ENCODE measurements at places on chromosomes 3 and 15.

GRCh38 chr3:119517112-119517511 is 18.8 kb downstream of the TIMMDC1 start:
- DNase-seq = no peak

GRCh38 chr15:34336231-34336990 is 1.2 kb downstream of the SLC12A6 start:
- DNase-seq = no peak

GRCh38 chr15:90877996-90878395 is 6.3 kb upstream of the FES start:
- no peak for DNase-seq

GRCh38 chr3:37130984-37131859 is 43.2 kb downstream of the LRRFIP2 start:
- DNase-seq = no peak

DNA sequence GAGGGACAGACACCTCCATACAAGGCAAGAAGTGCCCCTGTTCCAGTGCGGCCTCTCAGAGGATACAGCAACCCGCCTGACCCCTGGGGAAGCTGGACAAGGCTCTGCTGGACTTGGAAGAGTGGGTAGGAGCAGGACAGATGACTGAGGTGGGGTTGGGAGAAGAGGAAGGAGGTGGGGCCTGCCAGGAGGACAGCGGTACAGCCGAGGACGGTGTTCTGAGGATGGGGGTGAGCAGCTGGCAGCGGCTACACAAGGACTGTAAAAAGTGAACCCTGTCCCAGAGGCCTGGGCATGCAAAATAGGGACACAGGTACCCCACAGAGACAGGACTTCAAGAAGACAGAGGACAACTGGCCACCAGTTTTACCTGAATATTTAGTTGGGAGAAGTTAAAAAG is 23.5 kb upstream of the ELP6 start:
- DNase-seq = no peak

DNA sequence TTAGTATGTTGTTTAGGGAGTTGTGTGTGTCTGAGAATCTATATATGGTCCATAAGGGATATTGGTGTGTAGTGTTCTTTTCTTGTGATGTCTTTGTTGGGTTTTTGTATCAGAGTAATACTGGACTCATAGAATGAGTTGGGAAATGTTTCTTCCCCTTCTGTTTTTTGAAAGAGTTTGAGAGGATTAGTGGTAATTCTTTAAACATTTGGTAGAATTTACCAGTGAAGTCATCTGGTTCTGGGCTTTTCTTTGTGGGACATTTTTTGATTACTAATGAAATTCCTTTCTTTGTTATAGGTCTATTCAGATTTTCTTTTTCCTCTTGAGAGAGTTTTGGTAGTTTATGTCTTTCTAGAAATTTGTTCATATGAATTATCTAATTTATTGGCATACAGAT is 16.9 kb downstream of the ACKR2 start:
- no peak for DNase-seq

- DNase-seq = no peak
Measured at GRCh38 chr3:172595664-172596393, 72.6 kb upstream of the TNFSF10 start.
